ENCODE measurements at places on chromosomes 11 and 22.

DNA sequence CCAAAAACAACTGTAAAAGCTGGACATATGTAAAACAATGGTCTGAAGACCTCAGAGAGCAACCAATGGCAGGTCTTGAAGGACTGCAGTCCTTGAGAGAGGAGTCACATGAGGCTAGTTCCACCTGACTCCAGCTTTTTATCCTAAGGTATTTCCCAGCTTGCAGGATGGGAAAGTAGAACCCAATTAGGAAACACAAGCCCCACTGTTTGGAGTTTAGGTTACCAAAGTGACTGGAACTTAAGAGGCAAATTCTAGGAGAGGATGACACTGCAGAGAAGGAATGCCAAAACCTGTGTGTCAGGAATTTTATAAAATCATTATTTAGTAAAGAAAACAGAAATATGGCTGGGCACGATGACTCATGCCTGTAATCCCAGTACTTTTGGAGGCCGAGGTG is 18.4 kb downstream of the OR2AT4 start:
- DNase-seq = peak; percentile 59

DNA sequence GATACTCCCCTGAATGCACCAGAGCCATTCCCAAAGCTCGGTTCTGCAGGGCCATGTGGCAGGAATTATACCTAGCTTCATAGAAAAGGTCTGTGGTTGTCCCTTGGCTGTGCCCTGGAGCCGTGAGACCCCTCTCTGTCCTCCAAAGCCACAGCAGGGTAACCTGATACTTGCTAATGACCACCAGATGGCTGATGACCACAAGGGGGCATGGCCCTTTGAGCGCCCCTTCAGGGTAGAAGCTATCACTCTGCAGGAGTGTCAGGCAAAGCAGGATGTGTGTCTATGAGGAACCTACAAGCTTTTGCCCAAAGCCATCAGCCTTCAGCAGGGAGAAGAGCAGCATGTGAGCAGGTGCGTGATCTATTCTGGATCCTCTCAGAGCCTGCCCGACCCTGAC is 95.3 kb downstream of the NTM start:
- no peak for DNase-seq

DNA sequence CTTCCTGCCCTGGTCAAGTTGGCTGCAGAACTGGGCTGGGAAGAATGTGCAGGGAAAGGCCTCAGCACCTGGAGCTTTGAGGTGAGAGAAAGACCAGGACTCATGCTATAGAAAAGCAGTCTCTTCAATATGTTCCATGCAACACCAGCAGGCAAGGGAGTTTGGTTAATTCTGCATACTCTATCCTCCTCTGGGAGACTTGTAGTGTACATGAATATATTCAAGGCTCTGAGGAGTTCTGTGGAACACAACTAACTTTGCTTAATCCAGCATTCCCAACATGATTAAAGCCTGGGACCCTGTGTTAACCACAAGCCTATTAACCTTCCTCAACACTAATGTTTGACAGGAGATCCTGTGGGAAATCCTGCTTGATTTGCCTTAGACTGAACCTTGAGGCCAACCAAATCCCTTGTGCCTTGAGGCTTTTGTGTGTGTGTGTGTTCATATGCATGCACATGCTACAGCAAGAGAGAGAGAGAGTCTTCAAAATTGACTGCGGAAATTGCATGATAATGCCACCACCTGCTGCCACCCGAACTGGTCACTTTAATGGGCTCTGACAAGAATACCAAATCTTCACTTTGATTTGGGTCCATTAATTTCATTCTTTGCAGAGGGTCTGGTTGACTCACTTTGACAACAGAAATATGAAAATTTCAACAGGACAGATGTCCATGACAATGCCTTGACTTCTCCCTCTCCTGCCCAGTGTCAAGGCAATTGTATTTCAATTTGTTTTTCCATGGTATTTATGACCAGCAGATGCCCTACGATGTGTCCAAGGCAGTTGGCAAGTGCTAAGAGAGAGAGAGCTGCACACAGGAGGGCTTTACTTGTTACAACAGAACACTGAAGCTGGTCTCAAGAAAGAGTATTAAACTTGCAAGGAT is 238.2 kb upstream of the ZBED5 start:
- no peak for DNase-seq

DNA sequence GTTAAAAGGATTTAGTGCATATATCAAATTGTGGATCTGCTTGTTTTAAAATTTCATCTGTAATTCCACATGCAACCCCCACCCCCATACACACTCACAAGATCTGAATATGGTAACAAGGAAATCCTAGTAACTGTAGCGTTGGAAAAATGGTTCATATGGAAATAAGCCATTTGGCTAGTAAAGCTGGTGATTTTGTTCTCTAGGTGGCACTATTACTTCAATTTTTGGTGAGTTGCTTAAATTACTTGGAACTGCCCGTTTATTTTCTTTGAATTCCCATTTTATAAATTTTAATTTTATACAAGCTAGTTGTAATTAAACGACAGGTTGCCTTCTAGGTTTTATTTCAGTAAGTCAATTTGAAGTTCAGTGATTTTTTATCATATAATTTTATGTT is 5.3 kb downstream of the BDNF start:
- DNase-seq = peak; percentile 51

- no peak for DNase-seq
Measured at GRCh38 chr22:50502628-50503474, 4.7 kb downstream of the LMF2 start.

GRCh38 chr11:16787035-16787742 is 48.7 kb downstream of the C11orf58 start:
- no peak for DNase-seq

DNA sequence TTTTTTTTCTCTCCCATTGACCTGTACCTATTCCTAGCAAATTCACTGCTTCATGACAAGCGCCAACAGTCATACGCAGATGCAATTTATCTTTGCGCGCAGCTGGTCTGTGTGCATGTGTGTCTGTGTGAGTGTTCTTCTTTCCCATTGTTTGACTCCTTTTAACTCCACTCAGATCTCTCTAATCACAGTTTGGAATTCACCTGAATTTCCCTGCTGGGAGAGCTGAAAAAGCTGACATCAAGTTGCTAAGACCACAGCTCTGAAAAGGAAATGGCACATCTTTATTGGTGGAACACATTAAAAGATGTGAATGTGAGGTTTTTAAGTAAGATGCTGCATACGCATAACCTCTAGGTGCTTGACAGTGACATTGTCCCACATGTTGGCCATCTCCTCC is 187.4 kb upstream of the MTMR2 start:
- no peak for DNase-seq

Data from A549 (cell line).